ENCODE measurements at places on chromosomes 5 and 9.

- no peak for DNase-seq
These were observed 333.7 kb downstream of the CWC27 start for GRCh38 chr5:65102371-65102975.

DNA sequence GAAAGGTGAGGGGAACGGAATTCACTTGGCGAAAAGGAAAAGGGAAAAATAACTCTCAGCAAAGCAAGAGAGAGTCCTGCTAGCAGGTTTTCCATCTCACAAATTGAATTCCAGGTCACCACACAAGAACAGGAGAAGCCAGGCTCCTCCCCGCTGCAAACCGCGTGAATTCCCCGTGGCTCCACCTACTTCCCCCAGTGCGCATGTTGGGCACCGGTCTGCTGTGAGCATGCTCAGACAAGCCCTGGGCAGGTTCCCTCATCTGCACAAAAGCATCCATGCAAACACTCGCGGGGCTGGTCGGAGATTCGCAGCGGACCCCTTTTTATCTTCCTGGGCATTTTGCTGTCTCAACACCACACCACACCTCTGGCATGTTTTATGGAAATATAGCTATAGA lies 58.5 kb upstream of the S1PR3 start:
- DNase-seq: no peak

DNA sequence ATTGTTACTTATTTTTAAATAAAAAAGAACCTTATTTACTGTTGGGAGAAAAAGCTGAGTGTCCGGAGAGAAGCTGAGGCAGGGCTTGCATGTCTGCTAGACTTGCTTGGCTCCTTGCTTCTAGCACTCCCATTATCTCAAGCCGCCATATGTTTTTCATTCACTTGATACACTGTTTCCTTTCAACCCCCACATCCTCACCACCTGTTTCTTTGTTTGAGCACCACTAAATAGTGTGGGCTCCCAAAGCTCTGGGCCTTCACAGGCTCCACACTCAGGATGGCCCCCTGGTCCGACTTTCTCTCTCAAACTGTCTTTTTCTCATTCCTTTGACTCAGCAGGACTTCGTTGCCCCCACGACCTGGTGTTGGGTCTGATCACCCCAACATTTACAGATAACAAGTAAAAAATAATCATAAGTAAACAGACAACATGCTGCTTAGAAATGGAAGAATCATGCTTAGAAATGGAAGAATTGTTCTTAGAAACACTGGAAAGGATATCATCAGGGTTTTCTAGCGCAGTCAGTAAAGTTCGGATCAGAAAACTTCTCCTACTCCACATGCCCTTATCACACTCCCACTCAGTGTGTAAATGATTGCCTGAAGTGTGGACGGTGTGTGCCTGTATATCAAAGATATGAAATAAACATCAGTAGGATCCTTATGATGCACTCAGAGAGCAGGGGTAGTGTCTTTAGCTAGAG lies 58.5 kb downstream of the APTX start:
- no peak for DNase-seq

GRCh38 chr5:113213551-113214425 lies 221.0 kb downstream of the TSSK1B start:
- no peak for DNase-seq

DNA sequence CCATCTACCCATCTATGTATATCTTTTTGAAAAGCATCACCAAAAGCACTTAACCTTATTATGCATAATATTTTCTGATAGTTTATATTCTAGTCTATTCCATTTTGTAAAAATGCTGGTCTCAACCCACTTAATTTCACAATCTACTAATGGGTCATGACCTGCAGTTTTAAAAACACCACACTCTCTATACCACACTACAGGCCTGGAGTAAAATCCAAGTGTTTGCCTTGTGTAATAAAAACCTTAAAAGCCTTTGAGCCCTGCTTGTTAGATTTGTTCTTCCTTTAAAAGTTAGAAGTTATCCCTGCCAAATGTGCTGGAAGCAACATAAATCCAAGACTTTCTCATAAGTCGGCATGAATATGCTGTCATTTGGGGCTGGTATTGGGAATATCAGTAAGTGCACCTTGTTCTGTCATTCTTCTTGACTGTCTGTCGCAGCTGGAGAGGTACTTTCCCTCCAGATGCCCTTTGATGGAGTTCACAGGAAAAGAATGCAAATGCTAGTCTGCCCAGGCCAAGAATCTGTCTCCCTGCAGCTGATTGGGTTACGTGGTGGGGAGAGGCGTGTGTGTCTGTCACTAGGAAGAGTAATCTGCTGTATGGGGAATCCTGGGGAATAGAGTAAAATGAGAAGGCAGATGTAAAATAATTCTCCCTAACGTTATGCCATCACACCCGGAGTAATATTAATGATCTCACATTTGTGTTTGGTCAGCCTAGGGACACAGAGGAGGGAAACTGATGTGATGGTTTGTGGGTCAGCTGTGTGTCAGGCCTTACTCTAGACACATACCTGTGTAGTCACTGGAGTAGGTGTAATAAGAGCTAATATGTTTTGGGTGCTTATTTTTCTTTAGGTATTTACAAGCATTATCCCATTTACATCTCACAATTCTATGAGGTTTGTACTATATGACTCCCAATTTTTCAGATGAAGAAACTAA lies 79.4 kb downstream of the ZNF366 start:
- no peak for DNase-seq

GRCh38 chr9:7570107-7570720 lies 229.4 kb downstream of the DMAC1 start:
- peak; percentile 25 for DNase-seq
